ENCODE measurements at places on chromosomes 1 and 21.

- no peak for DNase-seq
Observed at GRCh38 chr1:91406773-91407389, 2.2 kb upstream of the HFM1 start.

DNA sequence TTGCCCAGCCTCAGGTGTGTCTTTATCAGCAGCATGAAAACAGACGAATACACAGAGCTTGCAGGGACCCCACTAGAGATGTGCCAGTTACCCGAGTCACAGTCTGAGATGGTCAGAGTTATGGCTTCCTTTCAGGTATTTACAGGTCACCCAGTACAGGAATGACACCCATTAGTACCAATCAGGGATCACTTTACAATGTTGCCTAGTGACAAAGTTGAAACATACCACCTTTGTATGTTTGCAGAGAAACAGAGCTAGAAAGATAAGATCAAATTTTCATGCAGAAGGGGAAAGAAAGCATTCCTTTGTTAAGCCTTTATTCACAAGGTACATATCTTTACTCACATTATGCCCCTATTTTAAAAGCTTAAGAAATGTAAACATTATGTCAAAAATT is 137.6 kb downstream of the RGS7 start:
- DNase-seq: no peak

GRCh38 chr1:153774780-153775457 is at the start of gene SLC27A3:
Gene SLC27A3 (plus strand): TSS chr1:153775407. CDS start chr1:153775498, 91 bp downstream.
- DNase-seq: no peak

GRCh38 chr1:180616439-180616838 is 15.4 kb upstream of the XPR1 start:
- no peak for DNase-seq

DNA sequence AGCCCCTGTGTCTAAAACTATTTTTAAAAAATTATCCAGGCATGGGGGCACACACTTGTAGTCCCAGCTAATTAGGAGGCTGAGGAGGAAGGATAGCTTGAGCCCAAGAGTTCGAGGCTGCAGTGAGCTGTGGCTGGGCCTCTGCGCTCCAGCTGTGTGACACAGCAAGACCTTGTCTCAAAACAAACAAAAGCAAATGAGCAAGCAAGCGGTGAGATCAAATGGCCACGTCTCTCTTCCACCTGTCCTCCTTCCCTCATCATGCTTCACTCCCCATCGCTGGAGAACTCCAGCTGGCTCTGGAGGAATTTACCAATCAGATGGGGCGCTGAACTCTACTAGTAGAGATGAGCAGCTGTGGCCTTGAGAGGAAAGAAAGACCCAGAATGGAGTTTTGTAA is 14.0 kb upstream of the REN start:
- DNase-seq: no peak

- DNase-seq: no peak
Observed at GRCh38 chr1:22877112-22877915, 95.4 kb downstream of the LACTBL1 start.

DNA sequence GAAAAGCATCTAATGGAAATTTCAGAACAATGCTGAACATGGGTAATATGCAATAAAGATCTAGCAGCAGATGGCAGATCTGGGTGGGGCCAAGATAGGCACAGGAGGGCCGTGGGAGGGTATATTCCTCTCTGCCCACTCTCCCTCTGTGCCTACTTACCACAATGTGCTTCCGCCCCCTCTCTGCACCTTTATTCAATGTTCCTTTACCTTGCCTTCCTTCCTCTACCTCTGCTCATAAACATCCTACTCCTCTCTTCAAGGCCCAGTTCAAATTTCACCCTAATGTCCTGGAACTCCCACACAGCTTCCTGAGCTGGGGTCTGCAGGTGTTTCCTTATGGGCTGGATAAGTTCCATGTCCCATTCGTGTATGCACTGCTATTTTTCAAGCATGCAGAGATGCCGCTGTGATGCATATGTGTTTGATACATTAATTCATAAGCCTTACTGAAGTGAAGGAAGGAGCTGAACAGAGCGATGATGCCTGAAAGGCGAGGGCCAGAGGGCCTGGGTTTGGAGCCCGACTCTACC is 65.6 kb upstream of the EDEM3 start:
- no peak for DNase-seq

DNA sequence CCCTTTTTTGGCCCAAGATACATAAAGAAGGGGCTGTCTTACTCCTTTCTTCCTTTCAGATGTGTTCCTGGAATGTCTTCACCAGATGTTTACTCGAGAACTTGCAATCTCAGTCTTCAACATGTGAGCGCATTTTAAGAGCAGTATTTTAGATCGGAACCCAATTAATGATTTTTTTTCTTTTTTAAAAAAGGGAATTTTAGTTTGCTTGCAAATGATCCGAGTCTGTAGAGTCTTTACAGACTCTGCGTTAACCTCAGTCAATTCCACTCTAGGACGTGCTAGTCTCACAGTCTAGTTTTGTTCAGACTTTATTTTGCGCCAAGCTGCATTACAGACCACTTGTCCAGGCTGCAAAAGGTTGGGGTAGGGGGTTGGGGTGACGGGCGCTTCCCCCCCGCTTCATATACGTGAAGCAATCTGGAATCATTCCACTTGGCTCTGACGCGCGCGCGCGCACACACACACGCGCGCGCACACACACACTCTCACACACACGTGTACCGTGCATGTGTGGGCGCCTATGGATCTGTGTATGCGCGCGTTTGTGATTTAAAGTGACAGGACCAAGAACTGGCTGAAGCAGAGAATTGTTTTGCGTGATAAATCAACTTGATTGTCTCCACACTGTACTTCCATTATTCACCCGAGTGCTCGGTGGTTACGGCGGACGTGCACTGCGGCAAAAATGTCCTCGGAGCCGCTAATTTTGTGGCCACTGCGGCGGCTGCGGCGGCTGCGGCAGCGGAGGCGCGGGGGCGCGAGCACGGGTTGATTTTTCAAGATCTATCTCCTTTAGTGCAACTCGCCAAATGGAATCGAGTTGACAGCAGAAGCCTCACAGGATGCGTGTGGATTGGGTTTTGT is 25.6 kb upstream of the NFIA start:
- DNase-seq: no peak

GRCh38 chr1:79633456-79633855 is 626.9 kb upstream of the ADGRL4 start:
- DNase-seq: no peak

- DNase-seq: no peak
Observed at GRCh38 chr1:96185181-96185580, 536.4 kb upstream of the PTBP2 start.

GRCh38 chr1:93751377-93752250 is 70.0 kb upstream of the BCAR3 start:
- no peak for DNase-seq

- no peak for DNase-seq
Observed at GRCh38 chr1:182193908-182194550, 132.5 kb upstream of the ZNF648 start.

- no peak for DNase-seq
Observed at GRCh38 chr21:16179773-16180172, 450.0 kb downstream of the USP25 start.

- DNase-seq: no peak
Observed at GRCh38 chr21:38955495-38955894, 149.8 kb downstream of the ETS2 start.

- no peak for DNase-seq
Observed at GRCh38 chr1:175402336-175402735, 209.8 kb upstream of the KIAA0040 start.

DNA sequence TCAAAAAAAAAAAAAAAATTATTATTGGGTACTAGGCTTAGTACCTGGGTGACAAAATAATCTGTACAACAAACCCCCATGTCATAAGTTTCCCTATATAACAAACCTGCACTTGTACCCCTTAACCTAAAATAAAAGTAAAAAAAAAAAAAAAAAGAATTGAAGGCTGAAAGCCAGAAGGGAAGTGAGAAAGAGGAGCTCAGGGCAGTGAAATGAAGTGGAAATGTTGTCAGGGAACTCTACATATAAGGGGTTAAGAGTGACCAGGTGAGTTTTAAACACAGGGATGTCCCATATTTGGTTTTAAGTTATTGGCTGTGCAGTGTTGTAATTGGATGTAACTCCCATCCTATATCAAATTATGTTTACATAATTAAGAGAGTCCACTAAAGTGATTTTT is 85.7 kb upstream of the ABCD3 start:
- no peak for DNase-seq

DNA sequence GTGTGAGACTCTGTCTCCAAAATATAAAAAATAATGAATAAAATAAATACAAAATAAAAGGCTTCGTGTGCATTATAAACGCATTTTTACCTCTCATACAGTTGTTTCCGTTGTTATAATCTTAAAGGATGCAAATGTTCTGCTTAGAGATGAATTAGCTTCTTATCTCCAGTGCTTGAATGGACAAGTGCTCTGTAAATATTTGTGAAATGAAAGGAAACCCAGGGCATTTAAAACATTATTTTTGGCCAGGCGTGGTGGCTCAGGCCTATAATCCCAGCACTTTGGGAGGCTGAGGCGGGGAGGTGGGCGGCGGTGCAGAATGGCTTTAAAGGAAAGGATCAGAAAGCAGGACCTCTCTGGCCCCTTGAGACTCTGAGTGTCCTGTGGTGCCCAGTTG is 94.5 kb downstream of the HUNK start:
- DNase-seq: no peak

DNA sequence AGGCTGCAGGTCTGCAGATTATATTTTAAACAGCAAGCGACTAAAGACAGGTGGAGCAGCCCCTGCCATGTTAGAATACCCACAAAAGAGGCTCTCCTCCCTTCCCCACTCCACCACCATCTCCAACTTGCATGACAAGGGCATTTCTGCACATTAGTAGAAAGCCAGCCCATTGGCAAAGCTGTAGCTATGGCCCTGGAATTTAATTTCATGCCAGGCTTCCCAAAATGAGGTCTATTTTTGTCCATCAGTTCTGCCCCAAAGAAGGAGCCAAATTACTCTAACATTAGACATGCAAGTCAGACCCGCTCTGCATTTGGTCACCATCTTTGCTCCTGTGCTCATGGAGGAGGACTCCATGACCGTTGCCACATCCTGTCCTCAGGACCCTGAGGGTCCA is 115.2 kb downstream of the LAMC2 start:
- no peak for DNase-seq

DNA sequence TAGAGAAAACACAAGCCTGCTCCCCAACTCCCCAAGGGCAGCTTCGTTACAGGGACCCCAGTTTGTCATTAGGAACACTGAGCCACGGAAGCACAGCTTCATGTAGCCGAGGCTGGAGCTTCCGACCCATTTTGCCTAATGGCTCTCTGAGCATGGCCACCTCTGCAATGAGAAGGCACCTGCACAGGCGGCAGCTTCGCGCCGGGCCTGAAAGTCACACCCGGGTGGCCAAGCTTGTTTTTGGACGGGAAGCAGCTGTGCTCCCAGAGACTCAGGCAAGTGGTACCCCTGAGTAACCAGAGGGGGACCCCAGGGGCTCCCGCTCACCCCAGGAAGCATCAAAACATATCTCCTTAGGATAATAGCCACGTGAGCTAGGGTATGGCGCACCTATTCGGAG is 80.9 kb downstream of the SLC66A1 start:
- DNase-seq: no peak

DNA sequence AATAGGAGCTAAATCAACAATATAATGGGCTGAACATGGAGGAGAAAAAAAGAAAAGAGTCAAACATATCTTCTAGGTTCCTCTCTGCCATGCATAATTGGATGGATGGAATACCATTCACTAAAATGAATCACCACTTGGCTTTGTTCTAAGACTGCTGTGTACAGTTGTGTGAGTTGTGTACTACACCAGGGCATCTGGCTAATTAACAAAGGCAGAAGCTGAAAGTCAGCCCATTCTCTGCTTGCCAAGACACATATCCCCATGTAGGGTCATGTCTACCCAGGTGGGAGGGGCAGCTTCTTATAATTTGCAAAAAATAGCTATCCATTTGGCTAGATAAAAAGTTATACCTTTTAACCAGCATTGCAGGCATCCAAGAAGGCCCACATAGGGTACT is 21.0 kb downstream of the JUN start:
- no peak for DNase-seq

DNA sequence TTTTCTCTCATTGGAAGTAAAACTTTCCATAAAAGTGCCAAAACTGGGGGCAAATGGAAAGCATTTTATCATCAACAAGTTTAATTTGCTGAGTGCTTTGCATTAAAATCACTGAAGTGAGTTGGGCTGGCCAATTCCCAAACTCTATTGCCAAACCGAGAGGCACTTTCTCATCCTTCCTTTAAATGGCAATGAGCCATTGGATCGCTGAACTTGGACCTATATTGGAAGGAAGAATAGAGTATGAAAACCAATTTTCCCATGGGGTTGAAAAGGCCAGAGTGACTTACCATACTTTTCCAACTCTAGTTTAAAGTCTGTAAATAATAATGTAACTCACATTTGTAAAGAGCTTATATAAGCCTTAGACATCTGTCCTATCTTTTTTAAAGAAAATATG is 189.1 kb upstream of the C1orf87 start:
- DNase-seq: no peak

GRCh38 chr1:32405672-32406467 is 11.6 kb upstream of the BSDC1 start:
- no peak for DNase-seq

DNA sequence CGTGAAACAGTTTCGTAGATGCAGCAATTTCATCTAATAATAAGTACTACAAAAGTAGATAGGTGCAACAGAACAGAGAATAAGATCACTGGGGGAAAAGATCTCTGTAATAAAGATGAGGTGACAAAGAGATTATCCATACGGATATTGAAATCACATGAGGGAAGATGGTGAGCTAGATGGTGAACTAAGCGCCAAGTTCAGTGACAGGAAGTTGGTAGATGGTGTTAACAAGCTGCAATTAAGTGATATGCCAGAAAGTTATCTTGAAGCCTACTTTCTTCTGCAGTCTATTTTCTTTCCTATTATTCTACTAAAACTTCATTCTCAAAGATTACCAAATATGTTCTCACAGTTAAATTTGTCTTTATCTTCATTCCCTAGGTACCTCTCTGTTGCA is 7.1 kb downstream of the LRIF1 start:
- DNase-seq: no peak

DNA sequence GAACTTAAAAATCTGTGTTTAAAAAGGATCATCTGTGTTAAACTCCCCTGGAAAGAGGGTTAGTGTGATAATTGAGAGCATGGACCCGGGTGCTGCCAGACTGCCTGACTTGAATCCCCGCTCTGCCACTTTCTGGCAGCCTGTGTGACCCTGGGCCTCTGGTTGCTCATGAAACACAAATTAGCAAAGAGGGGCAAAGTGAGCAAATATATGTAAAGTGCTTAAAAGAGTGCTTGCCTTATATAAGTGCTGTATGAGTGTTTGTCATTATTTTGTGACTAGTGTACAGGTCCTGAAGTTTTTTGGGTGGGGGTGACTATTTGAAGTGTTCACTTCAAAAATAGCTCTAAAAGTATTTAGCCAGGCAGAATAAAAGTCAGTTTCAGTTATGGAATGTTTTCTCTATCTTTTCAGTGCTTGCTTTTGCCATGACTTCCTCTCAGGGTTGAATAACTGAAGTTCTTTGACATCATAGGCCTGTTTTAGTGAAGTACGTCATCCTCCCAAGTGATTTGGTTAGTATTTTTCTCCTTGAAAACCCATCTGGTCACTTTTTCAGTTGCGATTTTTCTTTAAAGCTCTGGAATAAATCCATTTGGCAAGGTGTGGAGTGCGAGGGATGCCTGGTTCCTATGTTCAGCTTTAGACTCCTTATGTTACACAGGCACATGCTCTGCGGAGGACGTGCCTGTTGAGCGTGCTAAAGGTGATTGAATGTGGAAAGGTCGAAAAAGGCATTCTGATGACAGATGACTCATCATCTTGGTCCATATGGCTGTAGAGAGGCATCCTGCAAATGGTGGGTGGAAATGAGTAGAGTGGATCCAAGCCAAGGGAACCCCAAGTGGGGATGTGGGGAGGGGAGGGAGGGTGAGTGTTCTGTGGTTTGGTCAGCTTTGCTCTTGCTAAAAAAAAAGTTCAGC is 47.8 kb downstream of the AK4 start:
- no peak for DNase-seq
